Right forelimb (tissue), 1 donor: ENCODE measurements at places on chromosomes 5 and 9.
A peak's percentile ranks its signal among the peaks of the same experiment; 100 is the strongest.

DNA sequence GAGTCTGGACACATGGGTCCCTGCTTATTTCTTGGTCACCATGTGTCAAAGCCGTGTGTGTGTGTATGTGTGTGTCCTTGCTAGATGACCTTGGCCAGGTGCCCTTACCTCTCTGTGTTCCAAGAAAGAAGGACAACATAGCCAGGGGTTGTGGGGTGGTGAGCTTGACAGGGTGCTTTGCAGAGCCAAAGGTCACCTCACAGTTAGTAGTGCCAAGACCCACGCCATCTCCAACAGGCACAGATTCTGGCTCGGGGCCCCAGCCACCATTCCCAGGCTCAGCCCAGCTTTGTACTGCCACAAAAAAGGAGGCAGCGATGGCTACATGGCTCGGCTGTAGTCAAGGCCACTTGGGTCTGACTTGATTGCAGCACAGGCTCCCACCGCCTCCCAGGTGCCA lies 39.5 kb downstream of the CXXC5 start:
- DNase-seq: no peak

DNA sequence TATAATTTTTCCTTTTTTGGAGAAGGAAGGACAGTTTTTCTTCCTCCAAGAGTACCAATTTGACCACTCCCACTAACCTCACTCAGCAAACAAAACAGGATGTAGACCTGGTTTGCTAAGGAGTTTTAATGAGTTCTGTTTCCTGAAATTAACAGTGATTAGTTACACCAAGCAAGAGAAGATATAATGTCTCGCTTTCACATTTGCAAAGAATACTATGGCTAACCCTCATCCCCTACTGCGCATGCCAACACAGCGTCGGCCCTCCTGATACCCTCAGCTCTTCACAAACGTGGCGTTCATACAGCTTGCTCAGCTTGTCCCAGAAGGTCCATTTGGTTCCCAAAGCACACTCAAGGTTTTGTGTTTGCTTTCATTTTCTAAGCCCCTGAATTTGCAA lies 41.9 kb upstream of the IPPK start:
- no peak for DNase-seq

DNA sequence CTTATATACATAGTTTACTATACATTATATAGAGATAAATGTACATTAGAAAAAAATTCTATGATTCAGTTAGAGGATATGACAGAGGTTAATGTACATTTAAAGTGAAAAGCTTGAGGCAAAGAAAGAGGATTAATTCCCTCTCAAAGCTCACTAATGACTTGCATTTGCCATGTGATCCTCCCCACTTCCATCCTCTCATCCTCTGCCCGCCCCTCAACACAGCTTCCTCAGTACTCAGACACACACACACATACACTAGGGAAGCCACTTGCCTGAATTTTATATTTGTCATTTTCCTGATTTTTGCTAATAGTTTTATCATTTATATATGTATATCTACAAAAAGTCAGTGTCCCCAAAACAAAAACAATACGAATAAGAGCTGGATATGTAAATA lies 764.5 kb downstream of the EFNA5 start:
- DNase-seq: no peak

DNA sequence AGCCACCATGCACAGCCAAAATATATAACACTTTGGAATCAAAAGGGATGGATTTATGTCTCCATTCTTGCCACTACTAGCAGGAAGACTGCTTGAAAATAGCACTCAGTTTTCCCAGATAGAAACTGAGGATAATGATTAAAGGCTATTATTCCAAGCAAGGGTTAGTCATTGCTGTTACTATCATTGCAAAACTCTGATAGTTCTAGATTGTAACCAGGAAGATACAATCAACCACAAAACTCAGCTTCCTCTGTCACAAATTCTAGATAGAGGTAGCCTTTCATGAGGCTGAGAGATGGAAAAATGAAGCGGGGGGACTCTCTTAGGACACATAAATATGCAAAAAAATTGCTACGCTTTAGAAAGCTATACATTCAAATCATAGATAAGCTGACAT lies 3.1 kb downstream of the ANXA1 start:
- no peak for DNase-seq

GRCh38 chr9:109597496-109597895 lies 99.4 kb upstream of the PTPN3 start:
- no peak for DNase-seq

- DNase-seq: no peak
These were observed 720.2 kb upstream of the C9orf72 start for GRCh38 chr9:28293369-28294090.

GRCh38 chr5:12704955-12705354 lies 800.7 kb upstream of the CTNND2 start:
- DNase-seq: no peak

DNA sequence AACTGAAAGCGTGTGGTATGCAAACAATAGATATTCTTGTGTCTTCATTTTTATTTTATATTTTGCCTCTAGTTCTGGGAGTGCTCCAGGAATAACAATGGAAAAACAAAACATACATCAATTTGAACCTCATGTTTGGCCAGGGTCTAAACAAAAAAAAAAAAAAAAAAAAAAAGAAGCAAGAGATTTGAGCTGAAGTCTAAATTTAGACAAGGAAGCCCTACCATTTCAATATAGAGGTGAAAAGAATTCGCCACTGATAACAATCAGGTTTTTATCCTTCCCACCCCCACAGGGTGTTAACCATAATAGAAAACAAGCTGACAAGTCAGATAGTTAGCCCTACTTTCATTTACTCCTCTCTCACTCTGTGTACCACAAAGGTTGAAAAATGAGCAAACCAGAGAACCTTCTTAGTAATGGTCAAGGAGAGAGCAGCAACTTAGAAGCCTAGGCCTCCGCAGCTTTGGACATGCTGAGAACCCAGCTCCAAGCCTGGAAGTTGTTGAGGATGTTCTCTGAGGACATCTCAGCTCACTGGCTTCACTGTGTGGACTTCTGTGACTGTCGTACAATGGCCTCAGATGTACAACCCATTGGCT lies 118.2 kb upstream of the HMHB1 start:
- DNase-seq: no peak

GRCh38 chr5:10892147-10892910 lies 131.3 kb upstream of the DAP start:
- DNase-seq: no peak

DNA sequence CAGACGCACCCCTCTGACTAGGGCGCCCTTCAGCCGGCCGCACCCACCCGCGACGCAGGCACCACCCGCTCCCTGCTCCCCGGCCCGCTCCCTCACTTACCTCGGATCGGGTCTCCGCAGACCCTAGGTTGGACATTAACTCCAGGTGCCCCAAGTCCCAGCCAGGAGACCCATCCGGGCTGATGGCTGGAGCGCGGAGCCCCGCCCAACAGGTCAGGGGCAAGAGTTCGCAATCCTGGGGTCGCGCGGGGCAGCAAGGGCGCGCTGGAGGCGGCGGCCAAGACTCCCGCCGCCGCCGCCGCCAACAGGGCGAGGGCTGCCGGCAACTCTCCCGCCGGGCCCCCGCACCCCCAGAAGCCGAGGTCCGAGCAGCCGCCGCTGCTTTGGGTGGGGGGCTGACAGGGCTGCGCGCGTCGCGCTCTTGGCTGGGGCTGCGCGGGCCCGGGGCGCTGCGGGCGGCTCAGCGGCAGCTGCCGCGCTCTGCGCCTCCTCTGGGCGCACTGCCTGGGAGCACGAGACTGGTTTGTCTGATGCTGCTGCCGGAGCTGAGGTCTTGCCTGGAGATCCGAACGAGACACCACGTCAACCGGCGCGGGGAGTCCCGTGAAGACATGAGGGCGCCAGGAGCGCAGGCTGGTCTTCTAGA lies at the start of gene GDNF:
Gene GDNF, minus strand, starts transcription at position 635 of the 646 bp plus-strand sequence. CDS start 5,245 bp downstream, outside the sequence.
- DNase-seq: peak; percentile 76

GRCh38 chr9:107883496-107884124 lies 394.0 kb upstream of the KLF4 start:
- no peak for DNase-seq
